Brain pericyte (primary cell): ENCODE measurements at places on chromosomes 7 and 10.
A peak's percentile ranks its signal among the peaks of the same experiment; 100 is the strongest.

DNA sequence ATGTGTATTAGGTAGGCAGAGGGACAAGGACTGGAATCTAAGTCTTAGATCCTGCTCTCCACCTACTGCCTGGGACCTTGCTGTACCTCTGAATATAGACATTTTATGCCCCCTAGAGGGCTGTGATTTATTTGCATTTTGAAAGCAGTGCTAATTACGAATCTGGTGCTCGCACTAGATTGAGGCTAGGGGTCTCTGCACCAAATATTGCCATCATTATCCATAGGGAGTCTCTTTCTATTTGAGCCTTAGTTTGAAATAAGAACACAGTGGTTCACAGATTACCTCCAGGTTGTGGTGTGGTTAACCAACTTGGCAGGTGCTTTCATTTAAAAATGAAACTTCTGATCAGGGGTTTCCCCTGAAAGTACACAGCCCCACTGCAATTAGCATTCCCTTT, 41.8 kb downstream of the CNNM1 start:
- no peak for DNase-seq

- DNase-seq: no peak
Measured at GRCh38 chr7:15972862-15973275, 286.4 kb upstream of the MEOX2 start.

DNA sequence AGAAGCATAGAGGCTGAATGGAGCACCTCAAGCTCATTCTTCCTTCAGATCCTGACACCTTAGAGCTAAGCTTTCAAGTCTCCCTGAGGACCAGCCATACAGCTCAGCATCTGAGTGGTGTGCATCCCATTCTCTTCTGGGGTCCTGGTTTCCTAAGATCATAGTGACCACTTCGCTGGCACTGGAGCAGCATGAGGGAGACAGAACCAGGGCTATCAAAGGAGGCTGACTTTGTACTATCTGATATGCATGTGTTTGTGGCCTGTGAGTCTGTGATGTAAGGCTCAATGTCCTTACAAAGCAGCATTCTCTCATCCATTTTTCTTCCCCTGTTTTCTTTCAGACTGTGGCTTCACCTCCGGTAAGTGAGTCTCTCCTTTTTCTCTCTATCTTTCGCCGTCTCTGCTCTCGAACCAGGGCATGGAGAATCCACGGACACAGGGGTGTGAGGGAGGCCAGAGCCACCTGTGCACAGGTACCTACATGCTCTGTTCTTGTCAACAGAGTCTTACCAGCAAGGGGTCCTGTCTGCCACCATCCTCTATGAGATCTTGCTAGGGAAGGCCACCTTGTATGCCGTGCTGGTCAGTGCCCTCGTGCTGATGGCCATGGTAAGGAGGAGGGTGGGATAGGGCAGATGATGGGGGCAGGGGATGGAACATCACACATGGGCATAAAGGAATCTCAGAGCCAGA, 31.0 kb downstream of the PRSS2 start:
- no peak for DNase-seq

DNA sequence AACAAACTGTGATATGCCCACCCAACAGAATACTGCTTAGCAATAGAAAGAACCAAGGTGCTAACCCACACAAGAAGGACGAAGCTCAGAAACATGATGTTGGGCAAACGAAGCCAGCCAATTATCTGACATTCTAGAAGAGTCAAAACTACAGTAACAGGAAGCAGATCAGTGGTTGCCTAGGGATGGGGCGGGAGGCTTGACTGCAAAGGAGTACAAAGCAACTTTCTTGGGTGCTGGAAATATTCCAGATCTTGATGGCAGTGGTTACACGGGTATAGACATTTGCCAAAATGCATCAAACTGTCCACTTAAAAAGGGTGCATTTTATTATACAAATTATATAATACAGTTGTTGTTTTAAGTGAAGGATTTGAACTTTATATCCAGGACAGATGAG, 41.1 kb upstream of the RET start:
- DNase-seq: no peak

DNA sequence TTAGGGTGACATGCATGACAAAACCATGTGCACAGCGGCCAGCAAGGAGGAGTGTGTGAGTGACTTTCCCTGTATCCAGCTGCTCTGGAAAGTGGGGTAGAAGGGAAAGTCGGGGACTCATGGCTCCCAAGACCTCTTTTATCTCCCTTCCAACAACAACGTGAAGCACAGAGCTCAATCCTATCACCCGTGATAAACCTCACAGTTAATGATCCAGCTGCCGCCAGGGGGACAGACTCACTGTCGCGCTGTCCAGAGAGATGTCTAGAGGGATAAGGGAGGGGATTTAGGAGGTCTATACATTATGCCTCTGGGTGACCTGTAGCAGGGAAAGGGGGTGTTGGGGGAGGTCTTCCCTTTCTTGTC, 84.0 kb upstream of the SMNDC1 start:
- no peak for DNase-seq

DNA sequence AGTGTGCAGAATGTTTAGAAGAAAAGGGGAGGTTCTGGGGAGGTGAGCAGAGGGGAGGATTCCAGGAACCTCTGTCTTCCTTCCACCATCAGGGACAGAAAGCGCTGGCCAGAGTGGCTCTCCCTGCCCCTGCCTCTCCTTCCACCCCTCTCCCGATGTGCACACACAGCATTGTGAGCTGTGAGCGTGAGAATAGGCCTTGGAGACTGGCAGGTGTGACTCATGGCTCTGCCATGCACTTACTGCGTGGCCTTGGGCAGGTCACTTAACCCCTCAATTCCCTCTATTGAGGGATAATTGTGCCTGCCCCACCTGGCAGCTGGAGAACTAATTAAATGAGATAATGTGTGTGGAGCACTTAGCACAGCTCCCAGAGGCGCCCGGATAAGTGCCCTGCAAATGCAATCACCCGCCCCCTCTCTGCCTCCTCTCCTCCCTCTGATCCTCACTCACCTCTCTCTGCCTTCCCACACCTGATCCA, 115.4 kb downstream of the ZMIZ1 start:
- no peak for DNase-seq

- no peak for DNase-seq
Measured at GRCh38 chr10:58264780-58265179, 2.9 kb downstream of the IPMK start.

GRCh38 chr10:77936697-77937567, 10.4 kb upstream of the DLG5 start:
- DNase-seq: no peak

GRCh38 chr10:48762064-48763042, 77.7 kb downstream of the WDFY4 start:
- DNase-seq: no peak

DNA sequence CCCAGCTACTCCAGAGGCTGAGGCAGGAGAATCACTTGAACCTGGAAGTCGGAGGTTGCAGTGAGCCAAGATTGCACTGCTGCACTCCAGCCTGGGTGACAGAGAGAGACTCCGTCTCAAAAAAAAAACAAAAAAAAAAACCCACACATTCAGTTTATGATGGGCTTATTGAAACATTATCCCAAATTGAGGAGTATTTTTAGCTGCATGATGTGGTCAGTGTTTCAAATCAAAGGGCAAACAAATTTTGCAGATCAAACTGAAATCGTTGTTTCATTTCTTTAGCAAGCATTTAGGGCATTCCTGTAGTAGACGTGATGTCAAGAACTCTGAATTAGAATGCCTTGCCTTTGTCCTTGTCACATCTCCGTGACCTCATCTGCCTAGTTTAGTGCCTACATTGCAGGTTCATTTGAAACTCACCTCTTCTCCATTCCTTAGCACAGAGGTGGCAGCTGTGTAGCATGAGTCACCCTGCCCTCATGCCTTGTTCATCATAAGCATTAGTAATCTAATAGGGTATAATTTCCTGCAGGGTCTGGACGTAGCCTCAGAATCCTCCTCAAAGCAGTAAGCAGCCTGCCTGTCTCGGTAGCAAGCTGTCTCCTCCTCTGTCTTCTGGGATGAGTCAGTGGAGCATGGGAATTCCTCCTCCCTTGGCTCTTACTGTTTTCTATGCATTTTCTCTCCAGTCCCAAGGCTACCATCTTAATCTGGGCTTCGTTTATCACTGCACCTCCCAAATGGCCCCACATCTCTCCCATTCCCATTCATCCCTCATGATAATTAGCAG, 73.8 kb downstream of the CUL1 start:
- peak; percentile 37 for DNase-seq

GRCh38 chr7:88347517-88347916, 40.8 kb upstream of the STEAP4 start:
- DNase-seq: no peak

- DNase-seq: no peak
Measured at GRCh38 chr7:47649919-47650318, 68.0 kb upstream of the TNS3 start.

- DNase-seq: no peak
Measured at GRCh38 chr7:90262438-90262837, 17.5 kb downstream of the CFAP69 start.

- DNase-seq: no peak
Measured at GRCh38 chr7:21367081-21367480, 60.8 kb upstream of the SP4 start.

DNA sequence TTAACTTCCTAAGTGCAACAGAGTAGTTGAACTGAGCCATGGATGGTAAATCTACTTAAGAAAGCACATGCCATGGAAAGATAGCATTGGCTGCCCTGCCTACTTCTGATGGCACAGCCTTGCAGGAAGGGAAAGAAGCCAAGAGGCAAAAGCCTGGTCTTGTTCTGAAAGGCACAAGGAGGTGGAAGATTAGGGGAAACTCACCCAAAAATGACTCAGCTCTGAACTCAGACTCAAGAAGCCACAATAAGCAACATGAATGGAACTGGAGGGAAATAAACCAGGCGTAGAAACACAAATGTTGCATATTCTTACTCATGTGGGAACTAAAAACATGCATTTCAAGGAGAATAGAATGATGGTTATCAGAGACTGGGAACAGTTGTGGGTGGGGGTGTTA, 20.8 kb upstream of the ALOX5 start:
- DNase-seq: no peak

- no peak for DNase-seq
Measured at GRCh38 chr10:118944959-118945633, 84.4 kb upstream of the NANOS1 start.

- DNase-seq: no peak
Measured at GRCh38 chr10:97297556-97298222, 5.3 kb upstream of the ARHGAP19 start.

DNA sequence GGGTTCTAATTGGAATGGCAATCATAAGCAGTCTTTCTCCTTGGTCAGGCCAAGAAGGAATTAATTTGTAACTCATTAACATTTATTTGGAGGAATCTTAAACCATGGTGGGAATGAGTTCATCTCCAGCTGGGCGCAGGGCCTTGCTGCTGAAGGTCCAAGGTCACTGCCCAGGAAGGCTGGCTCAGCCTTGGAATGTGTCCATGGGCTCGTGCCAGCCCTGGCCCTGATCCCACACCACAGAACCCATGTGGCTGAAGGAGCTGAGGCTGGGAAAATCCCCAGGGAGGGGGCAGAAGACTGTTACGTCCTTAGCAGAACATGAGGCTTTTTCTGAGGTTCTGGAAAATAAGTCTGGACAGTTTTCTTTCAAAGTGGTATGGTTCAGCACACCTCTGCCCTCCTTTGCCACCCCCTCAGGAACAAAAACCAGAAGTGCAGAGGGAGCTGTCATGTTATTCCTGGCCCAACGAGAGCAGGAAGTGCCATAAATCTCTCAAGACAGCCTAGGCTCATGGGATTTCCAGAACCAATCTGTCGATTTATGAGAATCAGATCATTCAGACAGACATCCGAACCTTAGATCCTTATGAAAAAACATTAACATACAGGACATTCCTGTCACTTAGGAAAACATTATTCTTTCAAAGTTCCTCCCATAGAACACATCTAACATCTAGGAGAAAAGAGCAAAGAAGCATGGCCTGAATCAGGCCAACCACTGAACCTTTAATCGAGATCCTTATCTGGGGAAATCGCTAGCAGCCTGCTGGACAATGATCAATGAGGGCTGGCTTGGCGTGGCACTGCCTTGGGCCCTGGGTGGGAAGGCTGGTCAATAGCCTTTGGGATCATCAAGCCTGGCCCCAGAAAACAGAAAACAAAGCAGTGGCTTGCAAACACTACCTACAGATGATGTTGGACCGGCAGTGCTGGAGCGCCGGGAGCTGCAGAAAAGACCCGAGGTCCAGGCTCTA, 134.3 kb downstream of the TAX1BP1 start:
- DNase-seq: peak; percentile 49

DNA sequence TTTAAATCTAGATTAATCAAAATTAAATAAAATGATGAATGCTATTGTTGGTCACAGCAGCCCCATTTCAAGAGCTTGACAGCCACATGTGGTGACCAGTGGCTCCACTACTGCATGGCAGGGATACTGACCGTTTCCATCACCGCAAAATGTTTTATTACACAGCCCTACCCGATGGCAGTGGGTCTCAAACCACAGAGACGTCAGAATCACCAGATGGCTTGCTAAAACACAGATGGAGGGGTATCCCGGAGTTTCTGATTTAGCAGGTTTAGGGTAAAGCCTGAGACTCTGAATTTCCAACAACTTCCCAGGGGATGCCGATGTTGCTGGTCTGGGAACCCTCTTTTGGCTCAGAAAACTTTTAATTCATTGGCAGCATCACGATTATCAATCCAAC, 47.9 kb downstream of the RSU1 start:
- no peak for DNase-seq

GRCh38 chr7:64889686-64890162, 13.3 kb upstream of the ZNF273 start:
- no peak for DNase-seq

DNA sequence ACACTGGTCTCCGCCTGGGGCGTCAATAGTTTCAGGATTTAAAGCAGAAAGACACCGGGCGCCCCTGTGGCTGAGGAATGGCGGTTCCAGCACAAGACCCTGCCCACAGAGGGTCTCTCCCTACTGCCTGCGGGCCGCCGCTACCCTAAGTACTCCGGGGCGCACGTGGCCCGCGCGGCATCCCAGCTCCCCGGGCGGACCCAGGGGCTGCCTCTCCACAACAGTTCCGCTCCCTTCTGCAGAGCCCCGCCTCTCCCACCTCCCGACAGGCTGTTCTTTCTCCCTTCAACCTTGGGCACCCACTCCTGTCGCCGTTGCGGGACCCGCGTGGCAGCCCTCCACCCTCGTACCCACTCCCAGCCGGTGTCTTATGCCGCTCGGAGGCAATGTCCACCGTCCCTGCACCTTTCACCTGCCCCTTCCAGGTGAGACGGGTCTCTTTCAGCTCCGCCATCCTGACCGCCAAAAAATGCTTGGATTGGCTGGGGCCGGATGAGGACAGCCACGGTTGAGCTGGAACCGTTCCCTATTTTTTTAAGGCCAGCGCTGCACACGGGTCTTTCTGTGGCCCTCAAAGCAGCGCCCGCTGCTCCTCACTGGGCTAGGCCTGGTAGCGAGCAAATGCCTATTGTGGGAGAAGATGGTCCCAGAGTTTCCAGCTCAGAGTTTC, 1.6 kb upstream of the NKX2-3 start:
- DNase-seq: no peak

GRCh38 chr10:15123749-15124184, 26.6 kb downstream of the RPP38 start:
- no peak for DNase-seq
